ENCODE measurements at places on chromosomes 7 and 10.

DNA sequence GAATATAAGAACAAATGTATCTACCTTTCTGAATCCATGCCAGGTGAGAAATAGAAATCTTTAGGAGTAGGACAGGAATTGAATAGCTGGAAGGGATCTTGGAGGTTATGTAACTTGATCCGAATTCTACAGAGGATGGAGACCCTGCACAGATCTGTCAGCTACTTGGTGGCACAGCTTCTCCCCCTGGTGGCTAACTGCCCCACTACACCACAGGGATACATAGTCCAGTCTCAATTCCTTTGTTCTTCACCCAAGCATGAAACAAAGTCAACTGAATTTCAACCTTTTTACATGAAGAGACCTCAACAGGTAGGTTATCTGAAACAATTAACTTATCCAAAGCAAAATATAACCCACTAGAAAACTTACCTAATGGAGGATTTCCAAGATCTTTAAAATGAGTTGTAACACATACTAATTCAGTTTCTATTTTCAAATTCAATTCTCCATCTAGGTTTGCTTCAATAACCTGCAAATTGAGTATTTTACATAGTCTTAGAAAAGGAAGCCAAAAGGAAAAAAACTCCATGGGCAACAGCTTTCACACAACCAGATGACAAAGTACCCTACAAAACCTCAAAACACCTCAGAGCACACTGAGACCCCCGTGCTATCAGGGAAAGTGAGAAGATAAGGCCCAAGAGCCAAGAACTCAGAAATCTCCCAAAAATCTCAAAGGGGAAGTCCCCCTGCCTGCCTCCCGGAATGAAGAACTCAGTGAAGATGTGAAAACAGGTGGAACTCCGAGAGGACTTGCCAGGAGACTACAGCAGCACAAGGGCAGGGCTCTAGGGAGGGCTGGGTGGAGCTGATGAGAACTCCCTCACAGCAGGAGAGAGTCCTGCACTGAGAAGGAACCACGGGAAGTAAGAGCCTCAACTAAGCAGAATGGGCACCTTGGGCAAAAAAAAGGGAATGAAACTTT, 10.3 kb downstream of the HUS1 start:
- peak; percentile 75 for DNase-seq

GRCh38 chr10:122236690-122237306, 34.3 kb upstream of the BTBD16 start:
- DNase-seq, result no peak

GRCh38 chr7:114048386-114049235, 129.8 kb upstream of the PPP1R3A start:
- peak; percentile 16 for DNase-seq

GRCh38 chr10:1308173-1308961, 252.2 kb downstream of the WDR37 start:
- DNase-seq, result no peak

GRCh38 chr10:25758041-25758457, 176.0 kb upstream of the MYO3A start:
- DNase-seq, result no peak

GRCh38 chr10:131848741-131849590, 51.8 kb upstream of the PPP2R2D start:
- DNase-seq, result no peak

GRCh38 chr10:90458054-90458453, 399.8 kb downstream of the HTR7 start:
- no peak for DNase-seq

- DNase-seq, result no peak
These were observed 140.6 kb upstream of the TMEM168 start for GRCh38 chr7:112930787-112931186.

- DNase-seq, result no peak
These were observed 11.8 kb downstream of the EPHA1 start for GRCh38 chr7:143396625-143397556.

DNA sequence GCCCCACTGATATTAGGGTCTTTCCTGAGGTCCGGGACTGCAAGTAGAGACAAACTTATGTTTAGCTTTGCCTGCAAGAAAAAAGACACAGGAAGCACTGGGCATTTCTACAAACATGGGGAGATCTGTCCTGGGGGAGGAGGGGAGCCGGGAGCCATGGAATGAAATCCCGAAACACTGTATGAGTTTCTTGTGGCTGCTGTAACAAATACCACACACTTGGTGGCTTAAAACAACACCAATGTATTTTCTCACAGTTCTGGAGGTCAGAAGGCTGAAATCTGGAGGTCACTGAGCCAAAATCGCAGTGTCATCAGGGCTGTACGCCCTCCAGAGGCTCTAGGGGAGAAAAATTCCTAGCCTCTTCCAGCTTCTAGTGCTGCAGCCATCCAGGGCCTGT, 114.0 kb upstream of the CHST15 start:
- DNase-seq, result no peak

DNA sequence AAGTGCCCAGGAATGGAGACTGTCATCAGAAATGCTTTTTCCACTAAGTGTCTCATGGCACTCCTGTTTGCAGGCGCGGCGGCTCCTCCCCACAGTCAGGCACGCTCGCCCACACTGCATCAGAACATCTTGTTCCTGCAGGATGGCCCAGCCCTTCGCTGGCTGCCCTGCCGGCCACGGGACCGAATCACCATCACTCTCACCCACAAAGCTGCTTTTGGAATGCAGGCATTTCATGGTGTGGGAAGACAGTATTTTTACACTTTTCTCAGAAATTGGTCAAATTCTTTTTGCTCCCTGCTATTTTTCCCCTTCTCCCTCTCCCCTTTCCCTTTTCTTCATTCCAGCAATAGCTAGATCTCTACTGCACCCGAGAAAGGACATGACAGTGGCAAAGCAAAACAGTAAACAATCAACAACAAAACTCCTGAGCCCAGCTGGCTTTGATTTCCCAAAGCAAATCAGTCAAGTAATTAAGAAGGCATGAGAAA, 176.1 kb upstream of the TNS3 start:
- DNase-seq, result peak; percentile 71

DNA sequence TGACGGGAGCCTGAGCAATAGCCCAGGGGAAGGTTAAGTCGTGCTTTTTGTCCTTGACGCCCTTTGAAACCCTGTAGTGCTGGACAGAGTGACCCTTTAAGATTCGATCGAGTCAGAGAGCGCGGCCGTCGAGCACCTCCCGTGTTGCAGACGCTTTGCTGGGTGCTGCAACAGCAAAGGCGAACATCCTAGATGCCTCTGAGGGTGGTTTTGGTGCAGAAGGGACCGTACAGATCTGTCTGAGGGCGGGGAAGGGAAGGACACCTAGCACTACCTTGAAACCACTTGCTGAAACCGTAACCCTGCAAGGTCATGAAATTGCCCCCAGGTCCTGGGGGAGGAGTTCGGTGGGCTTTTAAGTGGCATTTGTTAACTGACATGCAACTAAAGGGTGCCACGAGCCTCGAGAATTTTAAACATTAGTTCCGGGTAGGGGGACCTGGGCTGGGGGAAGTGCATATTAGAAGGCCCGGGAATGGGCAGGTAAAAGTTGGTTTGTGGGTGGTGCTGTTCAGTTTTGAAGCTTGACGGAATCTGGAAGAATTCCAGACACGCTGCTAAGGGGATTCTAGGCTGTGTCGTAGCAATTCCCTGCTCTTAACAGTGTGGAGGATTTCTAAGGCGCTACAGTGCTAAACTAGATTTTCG, 786 bp downstream of the ATP5F1C start:
- peak; percentile 25 for DNase-seq

DNA sequence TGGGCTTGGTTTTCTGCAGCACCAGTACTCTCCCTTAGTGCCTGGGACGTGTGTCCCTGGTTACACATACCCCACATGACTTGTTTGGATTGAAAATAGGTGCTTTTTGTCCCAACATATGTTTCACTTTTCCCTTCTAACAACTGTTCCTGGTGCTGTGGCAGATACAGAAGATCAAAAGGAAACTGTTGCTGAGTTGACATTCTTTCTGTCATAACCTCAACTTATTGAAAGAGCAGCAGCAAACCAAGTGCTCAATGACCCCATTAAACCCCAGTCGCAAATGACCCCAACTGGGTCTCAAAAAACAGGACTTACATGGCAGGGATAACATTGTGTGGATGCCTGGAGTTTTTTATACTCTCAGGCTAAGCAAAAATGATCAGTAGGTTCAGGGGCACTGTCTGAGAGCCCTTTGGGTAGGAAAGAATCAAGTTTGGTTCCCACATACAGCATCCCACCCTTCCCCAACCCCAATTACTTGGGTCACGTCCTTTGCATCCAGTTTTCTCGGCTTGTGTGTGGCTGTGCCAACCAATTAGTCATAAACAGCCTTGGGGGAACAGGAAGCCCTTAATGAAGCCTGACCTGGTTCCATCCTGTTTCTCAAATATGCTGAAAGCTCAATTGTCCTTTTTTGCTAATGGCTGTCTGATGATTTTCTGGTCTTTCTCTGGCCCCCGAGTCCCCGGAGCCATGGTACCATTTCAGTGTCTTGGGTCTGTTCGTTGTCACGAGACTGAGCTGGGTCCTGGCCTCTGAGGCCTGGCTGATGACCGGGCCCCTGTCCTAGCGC, 4.9 kb downstream of the HKDC1 start:
- no peak for DNase-seq

GRCh38 chr7:141232286-141233051, 158.6 kb downstream of the TMEM178B start:
- no peak for DNase-seq

GRCh38 chr7:46968003-46968402, 613.9 kb downstream of the TNS3 start:
- no peak for DNase-seq

GRCh38 chr7:141880960-141881359, 35.2 kb upstream of the OR9A4 start:
- DNase-seq, result no peak

- DNase-seq, result peak; percentile 69
These were observed 10.1 kb downstream of the AVPI1 start for GRCh38 chr10:97676770-97677581.

DNA sequence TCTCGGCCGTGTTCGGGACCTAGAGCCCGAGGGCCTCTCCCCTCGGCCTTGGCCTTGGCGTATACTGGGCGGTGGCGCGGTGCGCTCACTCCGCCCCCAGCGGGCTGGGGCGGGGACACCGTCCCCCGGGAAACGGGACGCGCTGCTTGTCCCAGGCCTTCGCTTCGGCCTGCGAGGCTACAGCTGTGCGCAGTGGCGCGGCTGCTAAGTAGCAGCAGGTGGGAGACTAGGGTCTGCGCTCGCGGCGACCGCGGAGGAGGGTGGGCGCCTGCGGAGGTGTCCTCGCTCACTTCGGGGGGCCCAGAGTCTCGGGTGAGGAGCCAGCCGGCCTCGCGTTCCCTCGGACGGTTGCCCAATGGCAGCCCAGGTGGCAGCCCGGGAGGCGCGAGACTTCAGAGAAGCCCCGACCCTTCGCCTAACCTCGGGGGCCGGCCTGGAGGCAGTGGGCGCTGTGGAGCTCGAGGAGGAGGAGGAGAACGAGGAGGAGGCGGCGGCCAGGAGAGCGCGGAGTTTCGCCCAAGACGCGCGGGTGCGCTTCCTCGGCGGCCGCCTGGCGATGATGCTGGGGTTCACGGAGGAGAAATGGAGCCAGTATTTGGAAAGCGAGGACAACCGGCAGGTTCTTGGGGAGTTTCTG, at the start of gene DNAH11:
DNAH11 (plus strand) TSS at position 149 of the 637 bp plus-strand sequence; CDS start at position 356, 207 bp downstream.
- peak; percentile 23 for DNase-seq

GRCh38 chr10:127834221-127834620, 58.5 kb downstream of the CLRN3 start:
- DNase-seq, result no peak

DNA sequence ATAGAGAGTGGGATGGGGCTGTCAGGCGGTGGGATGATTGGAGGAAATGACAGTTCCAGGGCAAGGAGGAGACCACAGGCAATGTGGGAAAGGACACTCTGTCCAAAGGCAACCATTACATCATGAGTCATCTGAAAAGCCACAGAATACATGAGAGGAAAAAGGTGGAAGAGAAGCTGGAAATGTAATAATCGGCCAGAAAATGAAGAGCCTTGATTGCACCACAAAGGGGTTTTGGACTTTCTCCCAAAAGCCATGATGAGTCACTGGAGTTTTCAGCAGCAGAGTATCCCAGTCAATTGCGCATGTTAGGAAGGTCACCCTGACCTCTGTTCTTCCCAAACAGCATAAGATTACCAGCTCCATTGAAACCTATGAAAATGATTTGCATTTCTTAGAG, 222.0 kb downstream of the LHFPL3 start:
- DNase-seq, result no peak

- no peak for DNase-seq
These were observed 7.6 kb downstream of the PLA2G12B start for GRCh38 chr10:72946963-72947362.

GRCh38 chr7:134905375-134905774, 80.9 kb upstream of the AGBL3 start:
- DNase-seq, result peak; percentile 41

GRCh38 chr7:158366916-158367633, 220.5 kb downstream of the PTPRN2 start:
- no peak for DNase-seq

DNA sequence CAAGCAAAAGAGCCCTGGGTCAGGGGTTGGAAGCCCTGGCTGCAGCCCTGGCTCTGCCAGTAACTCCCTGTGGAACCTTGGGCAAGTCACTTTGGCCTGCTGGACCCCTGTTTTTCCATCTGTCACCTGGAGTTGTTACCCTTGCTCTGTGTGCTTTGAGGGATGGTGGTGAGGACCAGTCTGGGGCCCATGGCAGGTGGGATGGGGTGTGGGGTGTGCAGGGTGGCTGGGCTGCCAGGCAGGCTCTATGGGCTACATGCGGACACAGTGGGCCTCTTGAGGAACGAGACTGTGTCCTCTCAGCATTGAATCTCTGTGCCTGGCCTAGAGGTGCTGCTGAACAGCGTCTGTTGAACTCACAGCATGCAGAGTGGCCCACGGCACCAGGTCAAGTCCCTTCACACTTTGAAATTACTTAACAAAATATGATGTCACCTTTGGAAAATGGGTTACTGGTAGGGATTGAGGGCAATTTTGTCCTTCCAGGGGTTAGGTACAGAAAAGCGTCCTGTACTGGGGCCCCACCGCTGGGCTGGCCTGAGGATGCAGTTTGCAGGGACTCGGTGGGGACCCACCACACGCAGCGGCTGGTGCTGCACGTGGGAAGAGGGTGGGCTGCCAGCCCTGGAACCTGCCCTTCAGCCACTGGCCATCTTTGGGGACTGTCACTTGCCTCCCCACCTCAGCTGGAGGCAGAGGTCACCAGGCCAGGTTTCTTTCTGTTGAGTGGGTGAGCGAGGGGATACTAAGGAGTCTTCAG, 45.3 kb downstream of the PRF1 start:
- DNase-seq, result no peak

DNA sequence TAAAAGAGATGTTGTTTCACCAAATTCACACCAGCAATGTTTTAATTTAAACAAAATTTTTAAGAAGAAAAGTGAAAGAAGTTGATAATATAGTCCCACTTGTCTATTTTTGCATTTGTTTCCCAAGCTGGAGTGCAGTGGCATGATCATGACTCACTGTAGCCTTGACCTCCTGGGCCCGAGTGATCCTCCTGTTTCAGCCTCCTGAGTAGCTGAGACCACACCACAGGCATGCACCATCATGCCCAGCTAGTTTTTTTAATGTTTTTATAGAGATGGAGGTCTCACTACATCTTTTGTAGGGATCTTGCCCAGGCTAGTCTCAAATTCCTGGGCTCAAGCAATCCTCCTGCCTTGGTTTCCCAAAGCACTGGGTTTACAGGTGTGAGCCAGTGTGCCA, 14.1 kb upstream of the NDUFA5 start:
- DNase-seq, result no peak

GRCh38 chr7:77657427-77658224, 38.6 kb upstream of the RSBN1L start:
- peak; percentile 23 for DNase-seq
